ENCODE measurements at places on chromosomes 13 and 19.

GRCh38 chr13:32087955-32088747 is 56.6 kb downstream of the FRY start:
- DNase-seq = no peak

DNA sequence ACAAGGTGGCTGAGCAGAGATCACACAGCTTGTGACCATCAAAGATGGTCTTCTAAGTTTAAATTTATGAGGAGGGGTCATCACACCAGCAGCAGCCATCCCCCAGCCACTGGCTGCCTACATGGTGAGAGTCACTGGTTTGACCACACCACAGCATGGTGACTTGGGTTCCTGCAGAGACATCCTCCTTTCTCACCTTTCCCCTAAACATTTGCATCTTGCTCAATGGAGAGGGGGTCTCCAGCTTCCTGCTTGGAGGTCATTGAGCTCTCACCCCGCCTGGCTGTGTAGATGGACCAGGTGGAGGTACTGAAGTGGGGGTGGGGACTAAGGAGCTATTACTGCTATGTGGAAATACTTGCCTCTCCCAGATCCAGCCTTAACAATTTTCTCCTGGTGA is 247.6 kb upstream of the ARGLU1 start:
- no peak for DNase-seq

DNA sequence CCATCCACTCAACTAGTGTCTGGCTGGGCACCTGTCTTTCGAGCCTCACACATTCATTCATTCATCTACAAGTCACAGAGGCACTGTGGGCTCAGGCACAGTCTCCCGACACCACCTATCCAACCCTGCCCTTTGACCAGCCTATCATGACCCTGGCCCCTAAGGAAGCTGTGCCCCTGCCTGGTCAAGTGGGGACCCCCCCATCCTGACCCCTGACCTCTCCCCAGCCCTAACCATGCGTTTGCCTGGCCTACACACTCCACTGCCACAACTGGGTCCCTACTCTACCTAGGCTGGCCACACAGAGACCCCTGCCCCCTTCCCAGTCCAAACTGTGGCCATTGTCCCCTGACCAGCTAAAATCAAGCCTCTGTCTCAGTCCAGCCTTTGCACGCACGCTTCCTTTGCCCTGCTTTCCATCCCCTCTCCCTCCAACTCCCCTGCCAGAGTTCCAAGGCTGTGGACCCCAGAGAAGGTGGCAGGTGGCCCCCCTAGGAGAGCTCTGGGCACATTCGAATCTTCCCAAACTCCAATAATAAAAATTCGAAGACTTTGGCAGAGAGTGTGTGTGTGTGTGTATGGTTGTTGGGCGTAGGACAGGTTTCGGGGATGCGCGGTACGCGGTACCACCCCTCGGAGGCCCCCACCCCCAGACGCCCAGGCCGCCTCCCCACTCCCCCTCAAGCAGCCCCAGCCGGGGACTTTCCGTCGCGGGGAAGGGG is 404 bp upstream of the IL27RA start:
- DNase-seq = no peak

DNA sequence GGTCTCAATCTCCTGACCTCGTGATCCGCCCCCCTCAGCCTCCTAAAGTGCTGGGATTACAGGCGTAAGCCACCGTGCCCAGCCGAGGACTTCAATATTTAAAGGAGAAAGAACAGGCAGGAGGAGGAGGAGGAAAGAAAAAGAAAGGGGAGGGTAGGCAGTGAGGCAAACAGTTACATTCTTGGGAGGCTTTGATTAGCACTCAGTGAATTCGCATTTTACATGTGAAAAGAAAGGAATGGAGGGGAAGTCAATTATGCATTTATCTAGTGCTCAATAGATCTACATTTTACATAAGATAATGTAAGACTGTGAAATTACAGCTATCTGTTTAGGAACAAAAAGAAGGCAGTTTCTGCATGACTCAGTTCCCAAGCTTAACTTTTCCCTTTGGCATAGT is 30.9 kb upstream of the CXCL17 start:
- no peak for DNase-seq

DNA sequence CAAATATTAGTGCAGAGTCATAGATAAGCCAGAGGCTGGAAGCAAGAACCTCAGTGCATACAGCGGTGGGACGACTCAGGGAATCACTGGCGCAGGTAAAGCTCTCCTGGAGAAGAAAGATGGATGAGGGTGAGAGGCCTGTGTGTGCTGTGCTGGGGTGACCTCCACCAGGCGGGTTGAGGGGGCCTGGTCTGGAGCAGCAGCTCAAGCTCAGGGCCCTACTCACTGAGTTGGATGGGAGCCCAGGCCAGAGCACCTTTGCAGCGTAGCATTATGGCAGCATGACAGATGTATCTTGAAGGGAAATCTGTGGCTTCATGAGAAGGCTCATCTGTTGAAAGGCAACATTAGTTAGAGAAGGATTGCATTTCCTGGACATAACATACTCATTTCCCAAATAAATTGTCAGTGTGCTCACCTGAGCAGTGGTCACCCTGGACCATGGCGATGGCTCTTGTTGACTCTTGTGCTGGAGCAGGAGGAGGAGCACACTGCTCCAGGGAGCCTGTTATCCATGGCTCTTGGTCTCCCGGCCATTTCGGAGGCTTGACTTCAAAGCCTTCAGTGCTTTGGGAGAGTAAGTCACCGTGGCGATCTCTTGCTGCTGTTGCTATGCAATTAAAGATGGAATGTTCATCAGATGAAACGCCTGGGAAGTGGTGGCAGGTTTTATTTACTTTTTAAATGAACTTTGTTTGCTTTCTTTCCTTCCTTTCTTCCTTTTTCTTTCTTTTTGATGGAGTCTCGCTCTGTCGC is 25.0 kb downstream of the HNRNPM start:
- DNase-seq = no peak

- no peak for DNase-seq
Observed at GRCh38 chr19:54694648-54695047, 29.6 kb upstream of the KIR3DL3 start.

DNA sequence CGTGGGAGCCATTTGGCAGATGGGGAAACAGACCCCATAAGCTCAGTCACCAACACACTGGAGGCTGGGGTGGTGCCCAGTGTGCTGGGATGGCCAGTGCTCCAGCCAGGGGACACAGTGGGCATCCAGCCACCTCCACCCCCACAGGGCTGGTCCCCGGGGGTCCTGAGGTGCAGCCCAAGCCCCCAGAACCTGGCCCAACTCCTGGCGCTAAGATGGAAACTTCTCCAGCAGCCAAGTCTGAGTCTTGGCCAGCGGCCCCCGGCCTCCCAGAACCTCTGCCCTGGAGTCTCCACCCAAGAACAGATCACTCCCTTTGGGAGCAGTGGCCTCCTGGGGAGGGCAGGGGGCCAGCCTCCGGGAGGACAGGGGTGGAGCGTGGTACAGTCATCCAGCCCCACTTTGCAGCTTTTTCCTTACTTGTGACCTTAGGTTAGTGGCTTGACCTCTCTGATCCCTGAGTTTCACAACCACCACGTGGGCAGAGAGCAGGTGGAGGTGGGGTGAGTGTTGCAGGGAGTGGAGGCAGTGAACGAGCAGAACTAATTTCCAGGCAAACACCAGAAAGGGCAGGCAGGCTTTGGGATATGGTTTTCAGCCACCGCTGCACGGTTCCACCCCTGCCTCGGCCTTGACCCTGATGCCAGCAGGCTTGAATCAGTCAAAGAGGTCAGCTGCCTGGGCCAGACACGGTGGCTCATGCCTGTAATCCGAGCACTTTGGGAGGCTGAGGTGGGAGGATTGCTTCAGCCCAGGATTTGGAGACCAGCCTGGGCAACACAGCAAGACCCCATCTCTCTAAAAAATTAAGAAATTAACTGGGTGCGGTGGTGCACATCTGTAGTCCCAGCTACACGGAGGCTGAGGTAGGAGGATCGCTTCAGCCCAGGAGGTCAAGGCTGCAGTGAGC is 4.3 kb upstream of the NRTN start:
- no peak for DNase-seq
